Activated T-helper 1 cell treated with anti-CD3 and anti-CD28 coated beads, Interleukin-12 subunit alpha, Interleukin-12 subunit beta, Interleukin-2, Interleukin-4 antibody, amounts not matched to agents 30 ng/mL and 10 ng/mL and 1 ng/mL, durations not matched to agents 14 hours and 24 hours and 36 hours (primary cell): ENCODE measurements at places on chromosomes 6 and 20.

- no peaks in the 10 kb centered on the region for H3K27me3 ChIP-seq
- no peak overlapping the region for H3K27ac ChIP-seq
- no peak for DNase-seq
- H3K4me1 ChIP-seq: no peaks in the 10 kb centered on the region
- no peak overlapping the region for H3K4me3 ChIP-seq
Measured at GRCh38 chr20:23823111-23823510, 3.4 kb downstream of the CST2 start.

- no peaks in the 10 kb centered on the region for H3K27me3 ChIP-seq
- no peaks in the 10 kb centered on the region for H3K4me1 ChIP-seq
- no peak overlapping the region for H3K4me3 ChIP-seq
- no peaks in the 10 kb centered on the region for H3K36me3 ChIP-seq
Measured at GRCh38 chr20:19025430-19026120, 186.9 kb upstream of the SLC24A3 start.

DNA sequence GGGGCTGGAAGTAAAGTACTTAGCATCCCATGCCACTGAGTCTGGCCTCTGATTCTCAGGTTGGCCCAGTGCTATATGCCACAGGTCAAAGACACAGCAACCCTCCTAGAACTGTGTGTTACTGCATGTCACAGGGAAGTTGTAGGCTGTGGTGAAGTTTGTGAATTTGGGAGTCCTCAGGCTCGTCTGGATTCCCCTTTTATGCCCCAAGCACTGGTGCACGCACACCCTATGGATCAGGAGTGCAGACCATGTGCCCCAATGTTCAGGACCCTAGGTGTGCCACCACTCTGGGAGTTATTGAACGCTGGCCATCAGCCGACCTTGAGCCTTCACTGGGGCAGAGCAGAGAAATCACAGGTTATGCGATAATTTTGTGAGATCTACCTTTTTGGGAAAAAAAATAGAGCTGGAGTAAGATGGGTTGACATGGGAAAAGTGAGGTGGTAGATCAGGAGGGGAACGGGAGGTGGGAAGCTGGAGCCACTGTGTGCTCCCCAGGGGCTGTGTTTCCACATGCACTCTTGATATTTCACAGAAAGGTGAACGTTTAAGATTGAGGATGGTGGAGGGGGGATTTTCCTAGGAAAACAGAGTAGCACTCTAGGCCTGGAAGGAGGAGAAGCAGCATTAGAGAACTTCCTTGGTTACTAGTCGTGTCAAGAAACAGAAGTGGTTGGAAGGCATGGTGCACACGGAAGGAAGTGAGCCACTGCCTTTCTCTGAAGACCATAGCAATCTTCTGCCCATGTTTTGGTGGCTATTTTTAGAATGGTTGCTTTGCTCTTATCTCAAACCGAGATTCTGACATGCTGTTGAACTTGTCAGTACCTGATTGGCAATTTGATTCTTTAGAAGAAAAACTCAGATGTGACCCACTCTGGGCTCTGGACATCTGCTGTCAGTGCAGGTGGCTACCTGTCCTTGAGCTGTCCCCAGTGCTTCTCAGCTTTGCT lies 44.1 kb downstream of the DUSP22 start:
- H3K4me1 ChIP-seq: peaks cover 54% of the 10 kb centered on the region
- peaks cover 3% of the 10 kb centered on the region for H3K36me3 ChIP-seq
- H3K27me3 ChIP-seq: no peaks in the 10 kb centered on the region
- H3K4me3 ChIP-seq: peak overlapping the region; percentile 21

DNA sequence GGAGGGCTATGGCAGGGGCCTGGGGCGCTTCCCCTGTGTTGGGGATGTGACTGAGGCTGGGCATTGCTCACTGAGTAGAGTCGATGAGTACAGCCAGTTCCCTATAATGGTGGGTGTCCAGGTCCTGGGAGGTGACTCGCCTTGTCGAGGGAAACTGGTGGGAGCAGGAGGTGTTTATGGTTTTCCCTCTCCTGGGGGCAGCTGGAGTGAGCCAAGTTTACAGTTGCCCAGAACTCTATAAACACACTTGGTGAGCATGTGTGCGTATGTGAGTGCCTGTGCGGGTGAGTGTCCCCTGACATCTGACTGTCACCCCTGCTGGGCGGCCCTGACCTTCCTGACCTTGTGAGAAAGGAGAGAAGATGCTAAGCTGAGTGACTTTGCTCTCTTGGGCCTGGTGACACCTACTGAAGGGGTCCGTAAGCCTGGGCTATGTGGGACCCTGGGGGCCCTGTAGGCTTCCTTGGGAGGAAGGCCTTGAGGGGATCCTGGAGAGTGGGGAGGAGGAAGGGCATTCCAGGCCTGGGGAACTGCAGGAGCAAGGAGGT lies 65.9 kb downstream of the VEGFA start:
- H3K27ac ChIP-seq: no peak overlapping the region
- no peaks in the 10 kb centered on the region for H3K4me1 ChIP-seq
- DNase-seq: no peak
- peaks cover 5% of the 10 kb centered on the region for H3K27me3 ChIP-seq
